ENCODE measurements at places on chromosomes 7 and 10. TPM values are rescaled to one million over a fixed set of nuclear protein-coding genes. Genes with fewer than 3 reads are reported as not detected.
A peak's percentile ranks its signal among the peaks of the same experiment; 100 is the strongest.

DNA sequence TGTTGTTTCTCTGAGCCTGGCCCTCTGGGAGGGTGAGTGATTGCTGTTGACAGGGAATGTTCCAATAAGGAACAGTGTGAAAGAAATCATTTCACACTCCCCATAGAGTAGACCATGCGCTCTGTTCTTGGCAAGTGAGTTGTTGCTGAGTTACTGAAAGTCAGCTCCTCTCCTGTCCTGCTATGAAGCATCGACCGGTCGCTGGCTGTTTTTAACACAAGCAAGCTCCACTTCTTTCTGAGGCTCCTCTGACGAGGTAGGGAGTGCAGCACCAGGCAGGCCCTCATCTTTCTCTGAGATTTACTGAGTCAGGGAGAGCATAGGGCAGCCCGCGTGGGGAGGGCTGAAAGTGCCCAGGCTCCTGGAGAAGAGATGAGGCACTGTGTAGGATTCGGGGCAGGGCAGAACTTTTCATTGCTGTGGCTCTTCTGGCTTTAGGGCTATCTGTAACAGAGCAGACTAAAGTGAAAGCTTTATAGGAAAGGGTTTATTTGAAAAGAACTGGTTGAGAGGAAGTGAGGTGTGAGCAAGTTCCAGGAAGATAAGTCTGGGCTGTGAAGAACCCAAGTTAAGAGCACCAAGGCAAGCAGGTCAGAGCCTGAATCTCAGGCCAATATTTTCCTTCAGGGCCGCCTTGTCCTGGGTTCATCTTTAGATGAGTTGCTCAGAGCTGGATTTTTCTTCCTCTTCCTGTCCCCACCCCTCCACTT lies 332.2 kb downstream of the CCSER2 start:
- no peaks in the 10 kb centered on the region for H3K27me3 ChIP-seq
- no peak overlapping the region for H3K4me3 ChIP-seq
- no peaks in the 10 kb centered on the region for H3K4me1 ChIP-seq
- no peak overlapping the region for H3K27ac ChIP-seq

GRCh38 chr10:31158011-31158658 lies 126.5 kb upstream of the ZNF438 start:
- no peaks in the 10 kb centered on the region for H3K36me3 ChIP-seq
- H3K27me3 ChIP-seq: no peaks in the 10 kb centered on the region
- H3K4me3 ChIP-seq: no peak overlapping the region
- no peak for DNase-seq

DNA sequence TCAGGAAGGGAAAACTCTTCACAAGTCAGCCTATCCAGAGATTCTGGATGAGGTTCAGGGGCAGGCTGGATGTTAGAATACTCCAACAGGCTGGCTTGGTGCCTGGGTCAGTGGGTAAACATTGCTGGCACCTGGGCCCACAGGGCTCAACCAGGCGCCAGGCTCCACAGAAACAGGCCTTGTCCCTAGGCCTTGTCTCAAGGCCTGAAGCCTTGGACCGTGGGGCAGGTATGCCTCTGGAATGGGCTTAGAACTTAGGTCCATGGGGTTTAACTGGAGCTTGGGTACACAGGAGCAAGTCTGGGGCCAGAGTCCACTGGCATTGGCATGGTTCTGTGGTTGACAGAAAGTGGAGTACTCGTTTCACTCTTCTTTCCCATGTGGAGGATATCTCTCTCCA lies 263.0 kb upstream of the ETV1 start:
- no peak for DNase-seq
- H3K4me1 ChIP-seq: no peaks in the 10 kb centered on the region
- H3K27me3 ChIP-seq: no peaks in the 10 kb centered on the region

CISD1 gene
- 55.0 TPM for polyA plus RNA-seq

- no peaks in the 10 kb centered on the region for H3K27me3 ChIP-seq
- no peak overlapping the region for H3K4me3 ChIP-seq
- H3K36me3 ChIP-seq: no peaks in the 10 kb centered on the region
- no peak overlapping the region for H3K27ac ChIP-seq
Observed at GRCh38 chr7:94440451-94441039, 45.9 kb downstream of the COL1A2 start.

- H3K27me3 ChIP-seq: no peaks in the 10 kb centered on the region
- no peak overlapping the region for H3K4me3 ChIP-seq
- peak overlapping the region; percentile 91 for H3K27ac ChIP-seq
- H3K4me1 ChIP-seq: no peaks in the 10 kb centered on the region
Observed at GRCh38 chr10:16891375-16892313, 74.4 kb upstream of the RSU1 start.

GRCh38 chr7:36128448-36129047 lies 24.5 kb upstream of the EEPD1 start:
- peaks cover 12% of the 10 kb centered on the region for H3K4me1 ChIP-seq
- H3K27ac ChIP-seq: peak overlapping the region; percentile 60
- no peak for DNase-seq
- peak overlapping the region; percentile 60 for H3K4me3 ChIP-seq
- H3K27me3 ChIP-seq: no peaks in the 10 kb centered on the region

DNA sequence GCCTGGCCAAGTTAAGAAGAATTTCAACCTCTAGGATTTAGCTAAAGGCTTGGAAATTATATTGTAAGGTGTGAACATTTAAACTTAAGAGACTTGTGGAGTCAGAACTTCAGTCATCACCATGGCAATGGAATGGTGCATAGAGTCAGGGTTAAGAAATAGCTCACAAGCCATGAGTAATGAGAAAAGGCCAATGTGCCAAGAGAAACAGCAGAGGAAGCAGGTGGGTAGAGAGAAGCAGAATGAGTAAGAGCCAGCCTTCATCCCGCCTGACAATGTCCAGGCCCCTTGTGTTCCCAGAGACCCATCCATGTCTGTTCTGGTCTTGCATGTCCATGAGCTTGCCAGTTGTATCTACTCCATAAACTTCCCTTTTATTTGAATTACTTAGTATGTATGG lies 62.6 kb upstream of the TBX20 start:
- H3K36me3 ChIP-seq: no peaks in the 10 kb centered on the region
- H3K4me3 ChIP-seq: no peak overlapping the region
- no peaks in the 10 kb centered on the region for H3K27me3 ChIP-seq
- H3K4me1 ChIP-seq: no peaks in the 10 kb centered on the region
- DNase-seq: no peak
- H3K27ac ChIP-seq: no peak overlapping the region

KCNK18 gene
- polyA plus RNA-seq: not detected

GRCh38 chr7:141563956-141564623 lies 12.9 kb downstream of the AGK start:
- H3K4me3 ChIP-seq: no peak overlapping the region
- H3K4me1 ChIP-seq: no peaks in the 10 kb centered on the region
- no peak for DNase-seq
- H3K36me3 ChIP-seq: no peaks in the 10 kb centered on the region
- no peak overlapping the region for H3K27ac ChIP-seq

CHAT gene
- not detected for polyA plus RNA-seq

DNA sequence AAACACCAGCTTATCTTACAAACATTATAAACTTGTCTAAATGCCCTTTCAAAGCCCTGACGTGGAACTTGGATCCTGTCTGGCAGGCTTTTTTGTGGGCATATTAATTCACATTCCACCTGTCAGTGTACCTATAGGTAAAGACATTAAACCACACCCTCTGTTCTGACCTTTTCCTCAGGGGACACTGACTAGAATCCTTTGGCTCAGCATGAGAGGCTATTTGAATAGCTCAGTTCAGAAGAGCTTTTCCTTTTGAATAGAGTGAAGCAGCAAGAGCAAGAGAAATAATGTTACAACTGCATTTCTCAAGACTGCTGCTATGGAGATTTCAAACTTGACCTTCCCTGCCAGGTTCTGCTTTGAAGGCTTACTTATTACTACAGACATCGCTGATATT lies 76.9 kb downstream of the CYP51A1 start:
- no peaks in the 10 kb centered on the region for H3K27me3 ChIP-seq
- DNase-seq: no peak
- no peak overlapping the region for H3K27ac ChIP-seq
- no peaks in the 10 kb centered on the region for H3K36me3 ChIP-seq
- H3K4me1 ChIP-seq: peaks cover 11% of the 10 kb centered on the region

GRCh38 chr7:784971-785370 lies 47.3 kb upstream of the SUN1 start:
- no peak overlapping the region for H3K4me3 ChIP-seq
- H3K27me3 ChIP-seq: no peaks in the 10 kb centered on the region
- no peaks in the 10 kb centered on the region for H3K4me1 ChIP-seq
- DNase-seq: no peak
- peaks cover 35% of the 10 kb centered on the region for H3K36me3 ChIP-seq

SPDYE9 gene
- polyA plus RNA-seq: not detected

DNA sequence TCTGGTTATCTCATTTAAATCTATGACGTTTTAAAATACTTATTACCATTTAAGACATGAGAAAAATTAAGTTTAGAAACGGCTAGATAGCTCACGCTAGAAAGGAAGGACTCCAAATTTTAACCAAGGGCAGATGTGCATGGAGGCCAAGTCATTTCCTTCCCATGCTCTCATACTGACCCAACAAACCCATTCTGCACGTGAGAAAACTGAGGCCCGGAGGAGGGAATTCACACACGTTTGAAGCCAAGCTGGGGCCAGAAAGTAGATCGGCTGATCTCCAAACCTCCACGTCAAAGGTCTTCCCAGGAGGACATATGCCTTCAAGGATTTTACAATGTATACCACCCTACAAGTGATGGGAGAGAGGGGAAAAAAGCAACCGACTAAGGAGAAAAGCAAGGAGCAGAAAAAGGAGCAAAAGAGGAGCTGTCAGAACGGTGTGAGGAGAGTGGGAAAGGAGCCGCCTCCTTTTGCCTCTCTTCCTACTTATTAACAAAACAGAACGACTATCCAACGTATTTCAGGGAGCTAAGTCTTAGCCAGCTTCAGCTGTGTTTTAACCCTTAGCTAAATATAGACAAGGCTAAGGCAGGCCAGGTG lies 645 bp upstream of the SIRT1 start:
- no peaks in the 10 kb centered on the region for H3K36me3 ChIP-seq
- peak overlapping the region; percentile 82 for H3K4me3 ChIP-seq
- H3K27me3 ChIP-seq: no peaks in the 10 kb centered on the region
- H3K27ac ChIP-seq: peak overlapping the region; percentile 82
- H3K4me1 ChIP-seq: peaks cover 6% of the 10 kb centered on the region

DNA sequence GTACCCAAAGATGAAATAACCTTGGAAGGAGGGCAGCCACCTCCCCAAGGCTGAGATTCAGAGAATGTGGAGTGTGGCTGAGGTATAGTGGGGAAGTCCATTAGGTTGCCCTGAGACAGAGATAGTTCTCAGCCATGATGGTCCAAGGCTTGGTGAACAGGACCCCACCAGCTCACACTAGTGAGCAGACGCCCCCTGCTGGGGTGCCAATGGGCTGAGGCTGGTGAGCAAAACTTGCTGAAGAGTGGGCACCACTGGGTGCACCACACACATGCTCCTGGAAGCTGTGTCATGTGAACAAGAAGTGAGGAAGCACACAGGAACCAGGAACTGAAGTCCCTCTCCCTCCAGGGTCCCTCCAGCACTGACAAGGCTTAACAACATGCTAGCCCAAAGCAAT lies 8.9 kb downstream of the FBXL13 start:
- H3K27ac ChIP-seq: no peak overlapping the region
- H3K27me3 ChIP-seq: no peaks in the 10 kb centered on the region
- H3K4me3 ChIP-seq: no peak overlapping the region

IGFBP1 gene
- not detected for polyA plus RNA-seq

CLCN1 gene
- polyA plus RNA-seq: 0.05 TPM

STEAP2 gene
- polyA plus RNA-seq: 3.9 TPM

GRCh38 chr10:30518907-30519306 lies 84.9 kb downstream of the MAP3K8 start:
- H3K4me1 ChIP-seq: no peaks in the 10 kb centered on the region
- H3K36me3 ChIP-seq: no peaks in the 10 kb centered on the region
- H3K4me3 ChIP-seq: no peak overlapping the region
- DNase-seq: no peak
- H3K27ac ChIP-seq: no peak overlapping the region

DNA sequence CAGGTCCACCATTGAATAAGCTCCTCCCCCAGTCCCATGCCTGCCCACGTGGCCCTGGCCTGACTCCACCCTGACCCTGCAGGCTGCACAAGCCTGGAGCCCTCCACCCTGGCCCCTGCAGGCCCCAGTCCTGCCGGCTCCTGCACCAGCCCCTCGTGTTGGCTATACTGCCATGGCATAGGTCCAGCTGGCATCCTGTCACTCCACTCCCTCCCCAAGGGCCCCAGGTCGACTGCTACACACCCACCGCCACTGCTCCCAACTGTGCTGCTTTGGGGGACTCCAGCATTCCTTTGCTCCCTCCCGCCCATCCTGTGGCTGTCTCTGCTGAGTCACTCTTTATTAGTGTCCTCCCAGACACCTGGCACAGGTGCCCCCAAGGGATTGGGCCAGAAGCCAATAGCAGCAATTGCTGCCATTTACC lies 32.4 kb upstream of the HSPA12A start:
- DNase-seq: peak; percentile 46
- no peak overlapping the region for H3K27ac ChIP-seq
- H3K27me3 ChIP-seq: no peaks in the 10 kb centered on the region
- H3K36me3 ChIP-seq: no peaks in the 10 kb centered on the region
- no peak overlapping the region for H3K4me3 ChIP-seq

DNA sequence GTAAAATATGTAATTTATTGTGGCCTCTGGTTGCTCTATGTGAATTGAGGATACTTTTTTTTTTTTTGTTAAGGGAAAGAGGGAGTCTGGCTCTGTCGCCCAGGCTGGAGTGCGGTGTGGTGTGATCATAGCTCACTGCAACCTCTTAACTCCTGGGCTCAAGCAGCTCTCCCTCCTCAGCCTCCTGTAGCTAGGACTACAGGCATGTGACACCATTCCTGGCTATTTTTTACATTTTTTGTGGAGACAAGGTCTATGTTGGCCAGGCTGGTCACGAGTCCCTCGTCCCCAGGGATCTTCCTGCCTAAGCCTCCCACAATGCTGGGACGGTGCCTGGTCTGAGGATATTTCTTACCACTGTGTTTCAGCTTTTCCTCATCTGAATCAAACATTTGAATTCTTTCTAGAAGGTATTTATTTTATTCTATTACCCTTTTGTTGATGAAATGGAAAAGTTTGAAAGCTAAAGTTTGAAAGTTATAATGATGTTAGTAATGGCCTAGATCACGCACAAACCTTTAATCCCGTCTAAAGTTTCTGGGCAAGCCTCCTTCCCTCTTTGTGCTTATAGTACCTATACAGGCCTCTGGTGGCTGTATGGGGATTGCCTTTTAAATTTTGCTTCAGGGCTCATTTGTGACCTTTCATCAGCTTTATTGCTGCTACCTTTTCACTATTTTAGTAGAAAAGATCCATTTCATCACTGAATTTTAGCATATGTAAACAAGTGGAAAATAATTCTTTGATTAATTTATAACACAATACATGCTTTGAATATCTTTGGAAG lies 2.0 kb downstream of the IFRD1 start:
- H3K36me3 ChIP-seq: peaks cover 7% of the 10 kb centered on the region
- H3K27me3 ChIP-seq: no peaks in the 10 kb centered on the region
- no peak for DNase-seq
- peak overlapping the region; percentile 96 for H3K27ac ChIP-seq

- DNase-seq: no peak
- H3K27ac ChIP-seq: no peak overlapping the region
- H3K4me3 ChIP-seq: no peak overlapping the region
- H3K27me3 ChIP-seq: no peaks in the 10 kb centered on the region
Observed at GRCh38 chr7:38760226-38760625, 129.1 kb upstream of the AMPH start.

PAPOLB gene
- polyA plus RNA-seq: not detected

AKR1C1 gene
- polyA plus RNA-seq: 28.1 TPM

SORCS3 gene
- not detected for polyA plus RNA-seq

ICA1 gene
- polyA plus RNA-seq: 1.9 TPM
